ENCODE measurements at places on chromosomes 4 and X.

DNA sequence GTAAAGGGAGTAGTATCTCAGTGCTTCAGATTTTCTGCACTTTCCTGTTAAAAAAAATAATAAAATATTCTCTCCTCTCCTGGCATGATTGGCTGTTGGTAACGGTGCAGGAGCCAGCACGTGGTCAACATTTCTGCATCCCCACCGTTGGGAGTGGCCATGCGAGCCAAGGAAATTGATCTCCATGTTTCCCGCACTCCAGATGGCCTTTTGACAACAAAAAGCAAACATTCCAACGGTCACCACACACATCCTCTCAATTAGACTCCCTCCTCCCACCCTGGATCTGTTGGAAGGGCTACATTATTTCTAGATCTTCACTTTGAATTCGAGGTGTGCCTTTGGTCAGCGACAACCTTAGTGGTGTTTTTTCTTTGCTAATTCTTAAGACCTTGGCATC, 45.0 kb downstream of the STK32B start:
- no peak for DNase-seq

DNA sequence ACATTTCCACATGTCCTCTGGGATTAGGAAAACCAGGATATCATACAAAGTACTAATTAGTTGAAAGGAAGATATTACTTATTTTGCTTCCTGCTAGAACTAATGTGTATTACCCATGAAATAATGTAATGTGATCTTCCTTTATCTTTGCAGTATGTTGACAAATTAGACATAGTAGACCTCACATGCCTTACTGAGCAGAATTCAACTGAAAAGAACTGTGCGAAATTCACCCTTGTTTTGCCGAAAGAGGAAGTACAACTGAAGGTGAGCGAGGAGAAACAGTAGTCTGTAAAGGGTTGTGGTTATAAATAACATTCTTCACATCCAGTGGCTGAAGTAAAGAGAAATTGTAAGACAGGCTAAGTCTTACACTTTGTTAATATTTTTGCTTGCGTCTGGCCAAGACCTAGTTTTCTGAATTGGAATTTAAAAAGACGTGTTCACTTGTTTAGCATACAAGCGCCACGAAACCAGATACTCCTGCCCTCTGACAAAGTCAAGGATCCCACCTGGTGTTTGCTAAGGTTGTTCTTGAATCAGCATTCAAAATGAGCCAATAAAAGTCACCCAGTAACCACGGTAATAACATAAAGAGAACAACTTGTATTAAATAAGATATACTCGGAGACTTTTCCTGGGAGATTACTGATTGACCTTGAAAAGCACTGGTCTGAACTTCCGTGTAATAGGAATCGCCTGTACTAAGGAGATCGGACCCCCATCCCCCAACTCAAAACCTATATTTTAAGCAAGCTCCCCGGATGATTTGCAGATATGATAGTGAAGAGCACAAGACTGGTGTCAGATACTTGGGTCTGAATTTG, 16.9 kb downstream of the STAP1 start:
- no peak for DNase-seq

DNA sequence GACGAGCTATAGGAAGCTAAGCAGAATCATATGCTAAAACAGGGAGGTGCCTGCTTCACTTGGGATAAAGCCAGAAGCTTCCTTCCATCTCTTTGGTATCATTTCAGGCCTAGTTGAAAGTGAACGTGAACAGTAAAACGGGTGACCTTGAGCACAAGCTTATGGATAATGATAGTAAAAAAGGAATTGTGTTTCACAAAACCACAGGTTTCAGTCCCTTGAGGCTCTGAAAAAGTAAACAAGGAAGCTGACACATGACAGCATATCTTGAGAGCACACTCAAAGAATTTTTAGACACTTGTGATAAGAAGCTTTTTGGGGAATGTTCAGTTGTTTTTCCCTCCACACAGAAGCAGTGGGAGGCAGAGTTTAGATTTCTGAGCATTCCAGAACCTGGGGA, 286.1 kb downstream of the DCHS2 start:
- no peak for DNase-seq

- no peak for DNase-seq
Observed at GRCh38 chr4:16161851-16162408, 64.3 kb downstream of the TAPT1 start.

Measured in stimulated activated CD4-positive, alpha-beta T cell treated with anti-CD3 and anti-CD28 coated beads, Interleukin-15, amount 100 ng/mL, for 1 hour (primary cell).